ENCODE measurements at places on chromosomes 3 and 15.

GRCh38 chr3:4680871-4681300, 187.7 kb downstream of the ITPR1 start:
- DNase-seq: no peak
- no peaks in the 10 kb centered on the region for H3K27me3 ChIP-seq
- no peaks in the 10 kb centered on the region for H3K4me1 ChIP-seq

- H3K36me3 ChIP-seq: no peaks in the 10 kb centered on the region
- H3K27ac ChIP-seq: no peak overlapping the region
- peaks cover 1% of the 10 kb centered on the region for H3K4me1 ChIP-seq
- DNase-seq: no peak
- H3K4me3 ChIP-seq: no peak overlapping the region
Measured at GRCh38 chr3:131540143-131540542, 37.4 kb upstream of the MRPL3 start.

DNA sequence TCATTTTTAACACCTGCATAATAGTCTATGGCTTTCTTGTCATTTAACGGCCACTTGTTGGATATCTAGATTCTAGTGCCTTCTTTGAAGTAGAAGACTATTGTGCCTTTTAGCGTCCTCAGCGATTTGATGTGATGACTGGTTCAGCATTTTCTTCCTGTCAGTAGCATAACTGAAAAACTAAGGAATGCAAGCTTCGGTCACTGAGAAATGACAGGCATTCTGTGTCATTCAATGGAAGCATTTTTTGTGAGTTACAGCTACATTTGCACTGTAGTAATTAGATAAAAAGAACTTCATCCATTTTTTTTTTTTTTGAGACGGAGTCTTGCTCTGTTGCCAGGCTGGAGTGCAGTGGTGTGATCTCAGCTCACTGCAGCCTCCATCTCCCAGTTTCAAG, 10.3 kb downstream of the NEK11 start:
- no peak overlapping the region for H3K27ac ChIP-seq
- no peaks in the 10 kb centered on the region for H3K4me1 ChIP-seq
- no peaks in the 10 kb centered on the region for H3K27me3 ChIP-seq
- H3K4me3 ChIP-seq: no peak overlapping the region
- H3K36me3 ChIP-seq: no peaks in the 10 kb centered on the region

- DNase-seq: no peak
- no peaks in the 10 kb centered on the region for H3K36me3 ChIP-seq
- H3K4me3 ChIP-seq: peak overlapping the region; percentile 8
Measured at GRCh38 chr3:185215873-185216606, 37.8 kb downstream of the EHHADH start.

GRCh38 chr15:80437334-80437891, 33.2 kb downstream of the ARNT2 start:
- H3K27ac ChIP-seq: no peak overlapping the region
- H3K4me1 ChIP-seq: peaks cover 11% of the 10 kb centered on the region
- no peak overlapping the region for H3K4me3 ChIP-seq
- no peaks in the 10 kb centered on the region for H3K27me3 ChIP-seq
- no peaks in the 10 kb centered on the region for H3K36me3 ChIP-seq

GRCh38 chr3:97838393-97838792, 16.6 kb downstream of the CRYBG3 start:
- peaks cover 1% of the 10 kb centered on the region for H3K4me1 ChIP-seq
- H3K27ac ChIP-seq: no peak overlapping the region
- no peak overlapping the region for H3K4me3 ChIP-seq
- H3K36me3 ChIP-seq: no peaks in the 10 kb centered on the region
- no peak for DNase-seq
- no peaks in the 10 kb centered on the region for H3K27me3 ChIP-seq

- H3K27me3 ChIP-seq: no peaks in the 10 kb centered on the region
- no peak for DNase-seq
- no peaks in the 10 kb centered on the region for H3K36me3 ChIP-seq
- H3K4me3 ChIP-seq: no peak overlapping the region
- no peaks in the 10 kb centered on the region for H3K4me1 ChIP-seq
Measured at GRCh38 chr3:130688697-130689470, 57.7 kb downstream of the PIK3R4 start.

GRCh38 chr15:29887721-29888120, 65.5 kb upstream of the TJP1 start:
- no peak overlapping the region for H3K4me3 ChIP-seq
- no peaks in the 10 kb centered on the region for H3K4me1 ChIP-seq
- no peaks in the 10 kb centered on the region for H3K36me3 ChIP-seq
- no peak overlapping the region for H3K27ac ChIP-seq
- no peak for DNase-seq

- peaks cover 3% of the 10 kb centered on the region for H3K4me1 ChIP-seq
- no peaks in the 10 kb centered on the region for H3K36me3 ChIP-seq
- no peak overlapping the region for H3K4me3 ChIP-seq
- no peaks in the 10 kb centered on the region for H3K27me3 ChIP-seq
Measured at GRCh38 chr15:36407647-36408046, 171.8 kb upstream of the CDIN1 start.

DNA sequence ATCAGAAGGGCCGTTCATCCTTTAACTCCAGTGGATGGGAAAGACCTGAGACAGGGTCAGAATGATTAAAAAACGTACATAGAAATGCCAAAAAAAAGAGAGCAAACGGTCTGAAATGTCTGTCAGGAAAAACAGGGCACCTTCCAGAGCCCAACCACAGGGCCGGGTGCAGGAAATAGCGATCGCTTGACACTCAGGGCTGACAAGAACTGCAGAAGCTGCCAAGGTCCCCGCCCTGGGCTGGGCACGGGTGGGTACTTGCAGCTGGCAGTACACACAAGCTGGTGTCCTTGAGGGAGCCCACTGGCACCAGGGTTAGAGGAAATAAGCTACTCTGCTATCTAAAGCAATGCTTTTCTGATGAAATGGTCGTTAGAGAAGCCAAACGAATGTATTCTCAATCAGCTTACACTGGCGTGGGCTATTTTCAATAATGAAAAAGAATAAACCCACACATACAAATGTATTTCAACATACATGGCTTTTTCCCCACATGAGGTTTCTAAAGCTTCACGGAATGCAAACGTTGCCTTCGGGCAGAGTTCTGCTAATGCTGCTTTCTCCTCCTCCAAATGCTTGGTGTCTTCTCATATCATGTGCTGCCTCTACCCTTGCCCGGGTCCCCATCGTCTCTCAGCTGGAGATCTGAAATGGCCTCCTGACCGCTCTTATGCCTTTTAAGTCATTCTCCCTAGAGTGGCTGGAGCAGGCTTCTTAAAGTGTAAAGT, 15.6 kb downstream of the FRMD4B start:
- H3K36me3 ChIP-seq: no peaks in the 10 kb centered on the region
- H3K4me1 ChIP-seq: peaks cover 4% of the 10 kb centered on the region
- no peak overlapping the region for H3K27ac ChIP-seq
- H3K27me3 ChIP-seq: no peaks in the 10 kb centered on the region
- H3K4me3 ChIP-seq: no peak overlapping the region

DNA sequence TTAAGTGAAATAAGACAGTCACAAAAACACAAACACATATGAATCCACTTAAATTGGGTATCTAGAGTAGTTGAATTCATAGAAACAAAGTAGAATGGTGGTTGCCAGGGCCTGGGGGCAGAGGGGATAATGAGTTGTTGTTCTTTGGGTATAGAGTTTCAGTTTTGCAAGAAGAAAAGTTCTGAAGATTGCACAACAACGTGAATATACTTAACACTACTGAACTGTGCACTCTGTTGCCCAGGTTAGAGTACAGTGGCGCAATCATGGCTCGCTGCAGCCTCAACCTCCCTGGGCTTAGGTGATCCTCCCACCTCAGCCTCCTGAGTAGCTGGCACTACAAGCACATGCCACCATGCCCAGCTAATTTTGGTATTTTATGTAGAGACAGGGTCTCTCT, 14.9 kb downstream of the GRAMD2A start:
- H3K27ac ChIP-seq: no peak overlapping the region
- DNase-seq: no peak
- peaks cover 5% of the 10 kb centered on the region for H3K4me1 ChIP-seq
- no peaks in the 10 kb centered on the region for H3K36me3 ChIP-seq
- H3K4me3 ChIP-seq: no peak overlapping the region
